ENCODE measurements at places on chromosomes 5 and 9.

DNA sequence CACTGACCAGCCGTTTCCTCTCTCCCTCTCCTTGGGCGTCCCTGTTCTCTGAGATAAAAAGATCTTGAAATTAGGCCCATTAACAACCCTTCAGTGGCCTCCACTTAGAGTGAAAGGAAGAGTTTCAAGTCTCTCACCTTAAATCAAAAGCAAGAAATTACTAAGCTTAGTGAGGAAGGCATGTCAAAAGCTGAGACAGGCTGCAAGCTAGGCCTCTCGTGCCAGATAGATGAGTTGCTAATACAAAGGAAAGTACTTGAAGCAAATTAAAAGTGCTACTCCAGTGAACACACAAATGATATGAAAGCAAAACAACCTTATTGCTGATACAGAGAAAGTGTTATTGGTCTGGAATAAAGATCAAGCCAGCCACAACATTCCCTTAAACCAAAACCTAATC lies 331.3 kb upstream of the SEMA6A start:
- DNase-seq, result no peak

DNA sequence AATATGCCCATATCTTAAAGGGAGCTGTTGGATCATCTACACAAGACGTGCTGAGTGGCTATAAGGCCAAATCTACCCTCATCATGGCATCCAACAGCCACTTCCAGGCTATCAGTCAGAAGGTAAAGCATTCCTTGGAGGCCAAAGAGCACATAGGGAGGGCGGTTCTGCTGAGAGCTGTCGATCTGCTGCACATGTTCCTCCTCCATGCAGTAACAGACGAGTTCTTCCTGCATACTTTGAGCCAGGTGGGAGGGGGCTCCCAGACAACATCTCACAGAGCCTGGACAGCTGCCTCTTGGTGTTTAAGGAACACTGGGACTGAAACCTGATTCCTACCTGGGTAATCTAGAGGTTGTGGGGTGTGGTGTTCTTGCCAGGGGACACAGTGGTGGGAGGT lies 93.3 kb upstream of the RAI14 start:
- no peak for DNase-seq

GRCh38 chr9:20707708-20708107 lies 23.6 kb downstream of the FOCAD start:
- no peak for DNase-seq

DNA sequence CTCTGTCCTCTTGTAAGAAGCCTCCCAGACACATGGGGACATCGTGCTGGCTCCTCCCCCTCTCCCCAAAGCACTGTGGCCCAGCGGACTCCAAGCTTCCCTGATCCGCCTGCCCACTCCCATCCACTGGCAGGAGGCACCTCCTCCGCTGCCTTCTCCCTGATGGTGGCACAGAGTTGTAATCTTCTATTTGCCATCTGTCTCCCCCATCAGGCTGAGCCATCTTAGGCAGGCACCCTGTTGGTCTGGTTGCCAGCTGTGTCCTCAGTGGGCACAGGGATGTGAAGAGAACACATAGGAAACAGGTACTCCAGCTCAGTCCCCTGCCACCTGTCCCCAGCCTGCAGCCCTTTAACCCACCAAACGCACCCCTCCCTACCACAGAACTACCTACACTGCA lies 5.4 kb upstream of the ZDHHC12 start:
- DNase-seq, result no peak

- DNase-seq, result no peak
Measured at GRCh38 chr5:82287625-82288024, 9.5 kb upstream of the RPS23 start.

GRCh38 chr5:127370631-127371030 lies 80.0 kb downstream of the MEGF10 start:
- DNase-seq, result no peak

- DNase-seq, result no peak
Measured at GRCh38 chr5:9051779-9052178, 494.1 kb downstream of the SEMA5A start.

- DNase-seq, result no peak
Measured at GRCh38 chr5:156379206-156379605, 52.2 kb downstream of the SGCD start.

DNA sequence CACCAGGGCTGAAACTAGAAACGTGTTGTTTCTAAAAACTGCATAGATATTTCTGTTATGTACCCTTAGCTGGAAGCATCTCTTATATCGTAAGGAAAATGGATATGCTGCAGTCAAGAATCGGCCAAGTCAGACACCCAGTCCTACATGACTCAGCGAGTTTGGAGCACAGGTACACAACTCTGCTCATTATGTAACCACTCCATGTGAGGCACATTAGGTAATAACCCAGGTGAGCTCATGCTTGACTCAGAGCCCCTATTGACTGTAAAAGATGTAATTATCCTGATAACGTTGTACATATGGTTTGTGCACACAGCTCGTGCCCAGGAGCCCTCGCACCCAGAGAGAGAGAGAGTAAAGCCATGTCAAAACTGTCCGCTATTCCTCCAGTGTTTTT lies 593.7 kb upstream of the ACO1 start:
- no peak for DNase-seq

DNA sequence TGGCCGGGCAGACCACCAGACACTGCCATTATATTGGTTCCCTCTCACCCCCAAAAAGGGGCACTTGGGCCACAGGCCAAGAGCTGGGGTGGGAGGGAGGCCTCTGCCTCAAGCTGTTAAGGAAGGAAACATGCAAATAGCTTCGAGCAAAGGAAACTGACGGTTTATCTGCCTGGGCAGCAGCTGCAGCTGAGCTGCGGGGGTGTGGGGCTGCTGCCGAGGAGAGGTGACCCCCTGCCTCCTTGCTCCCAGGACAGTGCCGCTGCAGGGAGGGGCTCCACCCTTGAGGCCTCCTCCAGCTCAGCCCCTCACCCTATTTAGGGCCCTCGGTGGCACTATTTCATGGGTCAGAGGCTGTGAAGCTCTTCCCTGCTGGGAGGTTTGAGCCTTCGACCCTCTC lies 789 bp downstream of the DOK3 start:
- DNase-seq, result no peak

- DNase-seq, result no peak
Measured at GRCh38 chr5:106755066-106755465, 915.7 kb downstream of the EFNA5 start.

DNA sequence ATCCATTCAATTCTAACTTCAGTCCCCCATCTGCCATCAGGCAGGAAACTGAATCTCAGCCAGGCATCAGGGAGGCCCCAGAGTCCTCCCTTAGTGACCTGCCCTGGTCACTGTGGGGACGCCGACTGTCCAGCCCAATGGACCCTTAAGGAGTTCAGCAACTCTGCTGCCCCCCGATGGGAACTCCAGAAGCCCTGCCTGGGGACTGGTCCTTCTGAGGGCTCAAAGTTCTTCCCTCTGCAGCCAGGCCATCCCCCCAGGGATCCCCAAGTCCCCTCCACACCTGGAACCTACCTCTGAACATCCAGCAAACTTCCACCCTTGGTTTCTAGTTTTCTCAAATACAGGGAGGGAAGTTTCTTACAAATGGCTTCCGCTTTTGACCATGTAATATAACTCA lies 76.8 kb downstream of the UBE2QL1 start:
- no peak for DNase-seq

DNA sequence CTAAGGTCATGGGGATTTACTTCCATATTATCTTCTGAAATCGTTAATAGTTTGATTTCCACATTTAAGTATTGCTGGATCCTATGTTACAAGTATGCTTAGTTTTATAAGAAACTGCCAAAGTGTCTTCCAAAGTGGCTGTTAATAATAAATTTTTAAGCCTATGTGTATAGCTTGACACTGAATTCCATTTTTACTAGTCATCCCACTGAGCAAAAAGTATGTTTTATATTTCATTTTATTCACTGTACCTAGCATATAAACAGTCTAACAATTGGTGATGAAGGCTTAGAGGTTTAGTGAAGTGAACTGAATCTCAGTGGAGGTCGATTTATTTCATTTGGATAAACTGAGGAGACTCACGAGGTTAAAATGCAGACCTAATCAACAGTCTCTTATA lies 174.6 kb downstream of the ADAMTS6 start:
- no peak for DNase-seq

DNA sequence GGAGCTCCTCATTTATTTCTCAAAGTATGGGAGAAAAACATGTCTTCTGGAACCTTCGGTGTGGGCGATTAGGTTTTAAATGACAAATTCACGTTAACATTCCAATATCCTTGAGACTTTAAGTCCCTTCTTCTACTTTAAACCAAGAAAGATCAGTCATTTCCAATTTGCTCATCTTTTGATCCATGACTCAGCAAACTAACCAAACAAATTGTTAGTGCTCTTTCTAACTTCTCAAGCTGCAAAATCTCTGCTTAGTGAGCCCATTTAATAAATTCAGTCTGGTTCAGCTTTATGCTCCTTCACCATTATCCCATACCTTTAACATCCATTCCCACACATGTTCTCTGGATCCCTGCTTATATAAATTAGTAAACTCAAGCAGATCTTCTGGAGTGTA lies 5.5 kb upstream of the CCDC180 start:
- DNase-seq, result no peak

DNA sequence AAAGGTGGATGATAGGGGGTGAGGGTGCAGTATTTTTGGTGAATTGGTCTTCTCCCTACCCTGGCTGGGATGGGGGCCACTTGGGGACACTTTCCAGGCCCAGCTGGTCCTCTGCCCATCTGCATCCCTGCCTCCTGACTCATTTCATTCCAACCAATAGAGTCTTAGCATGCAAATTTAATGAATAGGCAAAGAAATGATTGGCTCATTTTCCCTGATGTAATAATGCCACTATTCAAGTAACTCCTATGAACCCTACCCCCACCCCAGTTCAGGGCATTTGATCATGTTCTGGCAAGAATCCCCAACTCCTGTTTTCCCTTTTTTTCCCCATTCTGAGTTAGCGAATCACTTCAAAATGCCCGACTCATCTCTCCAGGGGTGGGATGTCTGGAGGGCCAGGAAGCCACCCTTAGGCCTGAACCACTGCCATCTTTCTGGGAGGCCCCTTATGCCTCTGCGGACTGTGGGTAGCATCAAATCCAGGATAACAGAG lies 56.7 kb downstream of the PCDH1 start:
- DNase-seq, result no peak

DNA sequence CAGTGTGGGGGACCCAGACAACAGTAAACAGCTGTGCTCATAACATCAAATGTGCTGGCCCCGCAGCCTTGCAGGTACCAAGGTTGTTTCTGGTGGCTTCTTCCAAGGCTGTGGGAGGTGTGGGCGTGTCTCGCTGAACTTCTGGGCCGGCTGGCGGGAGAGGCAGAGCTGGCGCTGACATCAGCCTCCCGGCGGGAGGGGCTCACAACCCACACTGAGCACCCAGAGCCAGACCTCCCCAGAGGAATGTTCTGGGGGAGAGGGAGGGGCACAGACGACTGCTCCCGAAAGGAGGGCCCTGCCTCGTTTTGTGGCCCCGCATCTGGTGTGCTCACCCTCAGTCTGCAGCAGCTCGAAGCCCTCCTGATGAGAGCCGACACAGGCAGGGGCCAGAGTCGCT lies 6.9 kb upstream of the SLC12A7 start:
- DNase-seq, result peak; percentile 37

- no peak for DNase-seq
Measured at GRCh38 chr5:160479926-160480325, 58.3 kb downstream of the PTTG1 start.

DNA sequence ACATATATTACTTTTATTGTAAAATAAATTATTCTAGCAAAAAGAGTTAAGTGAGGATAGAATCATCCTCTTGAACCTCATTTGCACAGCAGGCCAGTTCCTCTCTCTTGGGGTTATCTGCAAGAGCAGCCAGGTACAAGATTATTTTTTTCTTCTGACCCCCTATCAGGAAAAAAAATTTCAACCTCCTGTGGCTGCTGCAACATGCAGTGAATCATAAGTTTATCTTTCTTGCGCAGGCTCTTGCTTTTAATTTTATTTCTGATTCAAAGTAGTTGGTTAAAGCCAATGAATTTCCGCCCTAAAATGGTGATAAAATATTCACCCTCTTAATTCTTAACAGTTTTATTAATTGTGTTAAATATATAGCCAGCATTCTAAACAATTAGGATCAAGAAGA lies 69.7 kb upstream of the PPP3R2 start:
- no peak for DNase-seq

DNA sequence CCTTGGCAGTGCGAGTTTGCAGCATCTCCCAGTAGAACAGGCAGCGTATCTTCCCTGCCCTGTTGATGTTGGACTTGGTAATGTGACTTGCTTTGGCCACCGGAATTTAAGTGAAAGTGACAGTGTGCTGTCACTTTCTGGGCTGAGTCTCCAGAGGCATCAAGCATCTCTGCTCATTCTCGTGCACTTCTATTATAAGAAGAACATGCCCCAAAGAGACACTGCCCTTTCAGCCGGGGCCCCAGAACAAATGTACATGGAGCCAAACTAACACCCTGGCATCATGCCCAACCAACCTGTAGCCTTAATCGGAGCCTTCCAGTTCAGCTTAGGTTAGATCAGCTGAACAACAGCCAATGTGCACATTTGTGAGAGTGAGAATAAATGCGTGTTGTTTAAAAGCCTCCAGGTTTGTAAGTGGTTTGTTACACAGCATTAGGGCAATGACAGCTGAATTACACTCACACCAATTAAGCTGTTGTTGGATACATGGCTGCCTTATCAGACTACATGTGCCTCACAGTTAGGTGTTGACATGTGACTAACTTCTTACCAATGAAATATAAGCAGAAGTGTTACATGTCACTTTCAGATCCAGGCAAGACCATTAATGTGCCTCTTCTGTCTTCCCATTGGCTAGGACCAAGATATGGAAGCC lies 22.1 kb upstream of the FRMD3 start:
- no peak for DNase-seq

DNA sequence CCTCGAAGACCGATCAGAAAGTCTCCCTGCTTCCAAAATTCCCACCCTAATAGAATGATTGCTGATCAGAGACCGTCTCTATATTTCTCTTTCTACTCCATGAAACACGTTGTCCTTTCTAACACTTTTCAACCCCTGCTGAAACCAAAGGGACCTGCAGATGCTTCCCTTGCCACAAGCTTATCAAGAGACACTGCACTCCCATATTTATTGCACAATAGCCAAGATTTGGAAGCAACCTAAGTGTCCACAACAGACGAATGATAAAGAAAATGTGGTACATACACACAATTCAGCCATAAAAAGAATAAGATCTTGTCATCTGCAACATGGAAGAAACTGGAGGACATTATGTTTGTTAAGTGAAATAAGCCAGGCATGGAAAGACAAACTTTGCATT lies 125.1 kb downstream of the FOXD1 start:
- DNase-seq, result no peak

DNA sequence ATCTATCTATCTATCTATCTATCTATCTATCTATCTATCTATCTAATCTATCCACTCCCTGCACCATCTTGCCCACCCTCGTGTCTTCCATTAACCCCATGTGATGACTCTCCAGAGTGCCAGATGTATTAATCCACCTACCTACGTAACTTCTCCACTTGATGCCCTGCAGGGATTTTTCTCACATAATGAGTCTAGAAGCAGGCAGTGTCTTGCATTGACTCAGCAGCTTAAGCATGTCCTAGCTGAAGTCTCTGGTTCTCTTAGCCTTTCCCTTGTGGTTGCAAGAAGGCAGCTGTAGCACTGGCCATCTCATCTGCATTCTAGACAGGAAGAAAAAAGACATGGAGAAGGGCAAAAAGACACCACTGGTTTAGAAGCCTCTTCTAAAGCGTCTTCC lies 96.7 kb upstream of the ALDH1B1 start:
- DNase-seq, result no peak

- no peak for DNase-seq
Measured at GRCh38 chr9:100619665-100620064, 41.8 kb downstream of the CAVIN4 start.

- no peak for DNase-seq
Measured at GRCh38 chr5:36982146-36982545, 105.6 kb downstream of the NIPBL start.
